ENCODE measurements at places on chromosomes 16 and 17.

DNA sequence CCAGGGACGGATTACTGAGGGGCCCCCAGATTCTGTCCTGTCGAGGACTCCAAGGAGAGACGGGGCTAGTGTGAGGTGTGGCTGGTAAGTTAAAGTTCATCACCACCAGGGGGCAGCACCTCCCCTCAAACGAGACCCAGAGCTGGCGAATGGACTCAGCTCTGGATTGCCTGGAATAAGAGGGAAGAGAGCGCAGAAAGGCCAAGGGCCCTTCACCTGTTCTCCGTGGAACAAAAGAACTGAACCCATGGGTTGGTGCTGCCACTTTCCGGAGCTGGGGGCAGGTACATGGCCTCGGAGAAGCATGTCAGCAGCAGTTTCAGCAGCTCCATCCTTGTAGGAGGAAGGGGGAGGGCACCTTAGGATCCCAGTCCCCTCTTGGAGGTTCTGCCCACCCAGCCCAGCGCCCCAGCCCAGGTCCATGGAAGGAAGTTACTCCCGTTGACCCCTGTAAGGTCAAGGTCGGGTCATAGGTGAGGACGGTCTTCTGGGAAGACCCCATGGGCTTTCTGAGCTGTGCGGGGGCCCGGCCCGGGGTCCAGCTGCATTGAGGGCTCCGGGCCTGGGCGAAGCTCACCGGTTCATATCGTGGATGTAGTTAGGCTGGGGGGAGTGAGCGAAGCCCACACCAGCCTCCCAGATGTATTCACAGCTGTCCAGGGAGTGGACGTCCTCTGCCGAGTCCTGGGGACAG lies 10.8 kb downstream of the HID1 start:
- DNase-seq, result peak; percentile 81

GRCh38 chr17:21041741-21042457 lies 912 bp downstream of the USP22 start:
- peak; percentile 52 for DNase-seq

- no peak for DNase-seq
Measured at GRCh38 chr16:88593489-88593888, 23.3 kb downstream of the ZC3H18 start.

- DNase-seq, result no peak
Measured at GRCh38 chr16:89993971-89994370, 25.3 kb downstream of the DBNDD1 start.

- DNase-seq, result no peak
Measured at GRCh38 chr16:66147291-66147690, 219.2 kb upstream of the CDH5 start.

DNA sequence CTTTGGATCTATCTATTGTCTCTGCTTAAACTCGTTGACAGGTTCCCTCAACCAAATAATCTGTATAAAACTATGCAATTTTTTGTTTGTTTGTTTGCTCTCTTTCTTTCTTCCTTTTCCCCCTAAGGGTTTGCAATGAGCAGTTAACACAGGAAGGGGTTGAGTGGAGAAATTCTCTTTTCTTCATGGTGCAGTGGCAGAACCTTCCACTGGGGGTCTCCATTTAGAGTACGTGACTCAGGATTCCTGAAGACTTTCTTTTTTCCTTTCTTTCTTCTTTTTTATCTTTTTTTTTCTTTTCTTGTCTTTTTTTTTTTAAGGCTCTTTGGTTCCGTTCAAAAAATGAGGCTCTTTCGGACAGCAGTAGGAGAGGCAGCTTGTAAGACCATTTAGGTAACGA lies 19.5 kb upstream of the RBFOX1 start:
- no peak for DNase-seq

DNA sequence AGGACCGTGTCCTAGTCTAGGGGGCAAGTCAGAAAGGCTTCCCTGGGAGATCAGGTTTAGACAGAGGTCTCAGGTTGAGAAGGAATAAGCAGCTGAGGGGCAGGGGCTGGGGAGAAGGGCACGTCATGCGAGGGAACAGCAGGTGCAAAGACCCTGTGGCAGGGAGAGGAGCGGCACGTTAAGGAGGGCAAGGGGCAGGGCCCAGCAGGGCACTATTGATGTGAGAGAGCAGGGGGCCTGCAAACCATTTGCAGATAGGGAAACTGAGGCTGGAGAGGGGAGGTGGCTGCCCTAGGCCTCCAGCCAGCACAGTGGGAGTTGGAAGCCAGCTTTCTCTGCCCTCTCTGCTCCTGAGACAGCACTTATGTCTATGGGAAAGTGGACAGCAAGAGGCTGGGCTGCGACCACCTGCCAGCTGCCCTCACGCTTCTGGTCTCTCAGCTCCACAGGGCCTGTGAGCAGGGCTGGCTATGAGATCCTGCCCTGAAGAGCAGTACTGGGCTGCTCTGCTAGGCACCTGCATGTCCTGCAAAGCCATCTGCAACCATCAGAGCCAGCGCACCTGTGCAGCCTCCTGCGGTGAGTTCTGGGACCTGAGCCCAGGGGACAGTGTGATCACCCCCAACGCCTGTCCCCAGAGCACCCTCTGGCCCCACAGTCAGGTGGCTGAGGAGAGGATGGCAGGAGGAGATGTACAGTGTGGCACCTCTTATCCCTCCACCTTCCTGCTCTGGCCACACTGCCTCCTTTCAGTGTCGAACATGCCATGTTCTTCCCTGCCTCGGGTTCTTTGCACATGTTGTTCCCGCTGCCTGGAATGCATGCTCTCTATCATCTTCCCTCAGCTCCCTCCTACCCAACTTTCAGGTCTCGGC lies 61.5 kb downstream of the USP22 start:
- DNase-seq, result no peak

DNA sequence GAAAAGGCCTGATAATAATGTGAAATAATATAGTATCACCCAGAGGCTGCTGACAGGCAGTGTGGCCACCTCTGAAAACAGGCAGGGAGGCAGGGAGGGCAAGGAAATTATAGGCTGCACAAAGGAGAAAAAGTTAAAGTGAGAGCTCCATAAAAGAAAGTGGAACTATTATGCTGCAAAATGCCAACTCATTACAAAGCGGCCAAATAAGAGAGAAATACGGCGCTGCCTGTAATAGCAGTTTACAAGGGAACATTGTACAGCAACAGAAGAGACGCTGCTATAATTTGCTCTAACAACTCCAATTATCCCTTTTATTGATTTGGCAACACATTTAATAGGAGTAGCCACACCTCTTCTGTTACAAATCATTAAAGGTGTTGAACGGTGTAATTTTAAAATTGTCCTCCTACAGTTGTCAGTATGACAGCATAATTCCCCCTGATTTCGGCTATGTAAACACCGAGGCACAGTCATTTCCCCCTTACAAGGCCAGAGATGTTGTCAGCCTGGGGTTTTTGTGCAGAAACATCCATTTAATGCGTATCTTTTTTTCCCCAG lies 120.3 kb downstream of the MRM1 start:
- DNase-seq, result peak; percentile 25

GRCh38 chr16:79593074-79593531 lies 7.4 kb downstream of the MAF start:
- no peak for DNase-seq

- DNase-seq, result no peak
Measured at GRCh38 chr17:48513097-48513496, 17.7 kb downstream of the HOXB1 start.

- DNase-seq, result peak; percentile 65
Measured at GRCh38 chr17:43694081-43694870, 32.6 kb upstream of the MEOX1 start.

DNA sequence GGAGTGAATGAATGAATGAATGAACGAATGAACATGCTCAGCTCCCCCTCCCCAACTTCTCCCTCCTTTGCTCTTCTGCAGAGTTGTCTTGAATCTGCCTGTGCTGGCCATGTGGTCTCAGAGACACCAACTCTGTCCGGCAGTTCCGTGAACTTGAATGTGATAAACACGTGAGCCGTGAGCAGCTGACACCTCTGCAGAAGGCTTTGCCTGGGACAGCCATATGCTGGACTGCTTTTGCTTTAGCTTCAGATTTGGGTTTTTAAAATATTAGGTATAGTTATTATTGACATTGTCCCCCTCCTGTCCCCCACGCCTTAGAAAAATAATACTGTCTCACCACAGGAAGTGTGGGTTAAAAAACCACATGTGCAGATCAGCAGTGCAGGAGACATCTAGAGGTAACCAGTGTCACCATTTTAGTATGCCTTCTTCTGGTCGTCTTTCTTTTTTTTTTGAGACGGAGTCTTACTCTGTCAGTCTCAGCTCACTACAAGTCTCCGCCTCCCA lies 83.8 kb downstream of the ABCC1 start:
- DNase-seq, result no peak

DNA sequence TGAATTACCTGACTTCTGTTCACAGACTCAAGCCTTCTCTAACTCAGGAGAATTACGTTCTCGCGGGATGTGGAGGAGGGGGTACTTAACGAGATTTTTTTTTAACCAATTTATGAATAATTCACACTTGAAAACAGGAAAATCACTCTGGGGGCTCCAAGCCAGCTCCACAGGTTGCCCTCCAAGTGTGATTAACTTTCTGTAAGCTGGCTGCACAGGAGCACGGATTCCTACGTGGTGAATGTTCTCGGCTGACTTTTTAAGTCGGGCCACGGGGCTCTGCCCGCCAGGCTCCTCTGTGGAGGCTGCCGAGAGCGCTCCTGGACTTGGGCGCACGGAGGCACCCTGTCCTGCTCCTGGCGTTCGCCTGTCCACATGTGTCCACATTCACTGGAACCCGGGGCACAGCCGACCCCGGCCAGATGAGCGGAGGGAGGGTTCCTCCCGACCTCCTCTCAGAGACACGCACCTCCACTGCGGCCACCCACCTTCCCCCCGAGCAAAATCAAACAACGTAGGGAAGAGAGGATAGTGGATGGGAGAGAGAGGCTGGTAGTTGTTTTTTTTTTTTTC lies 147.1 kb upstream of the CHMP6 start:
- DNase-seq, result no peak

GRCh38 chr16:88922114-88922825 lies 54.7 kb downstream of the CBFA2T3 start:
- DNase-seq, result no peak

DNA sequence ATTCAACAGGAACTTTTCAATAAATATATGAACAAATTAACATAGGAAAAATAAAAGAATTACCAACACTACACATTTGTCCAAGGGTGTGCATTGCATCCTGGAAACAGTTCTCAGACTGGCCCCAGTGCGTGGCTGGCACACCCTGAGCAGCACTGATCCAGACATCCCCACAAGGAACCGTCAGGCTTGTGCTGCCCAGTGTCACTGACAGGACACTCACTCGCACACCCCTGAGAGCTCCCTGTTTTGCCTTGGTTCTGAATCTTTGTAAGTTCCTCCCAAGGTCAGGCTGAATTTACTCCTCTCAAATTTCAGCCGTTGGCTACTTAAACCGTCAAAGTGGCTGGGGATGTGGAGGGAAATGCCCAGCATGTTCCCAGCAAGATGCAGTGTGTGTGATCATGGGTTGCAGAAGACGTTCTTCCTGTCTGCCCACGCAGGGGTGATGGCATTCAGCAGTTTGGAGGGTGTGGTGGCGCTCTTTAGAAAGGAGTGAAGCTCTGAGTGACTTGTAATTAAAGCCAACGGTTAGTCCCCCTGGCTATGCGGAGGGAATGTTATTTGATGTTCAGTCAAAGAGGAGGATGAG lies 1.7 kb downstream of the MT2A start:
- DNase-seq, result peak; percentile 69

DNA sequence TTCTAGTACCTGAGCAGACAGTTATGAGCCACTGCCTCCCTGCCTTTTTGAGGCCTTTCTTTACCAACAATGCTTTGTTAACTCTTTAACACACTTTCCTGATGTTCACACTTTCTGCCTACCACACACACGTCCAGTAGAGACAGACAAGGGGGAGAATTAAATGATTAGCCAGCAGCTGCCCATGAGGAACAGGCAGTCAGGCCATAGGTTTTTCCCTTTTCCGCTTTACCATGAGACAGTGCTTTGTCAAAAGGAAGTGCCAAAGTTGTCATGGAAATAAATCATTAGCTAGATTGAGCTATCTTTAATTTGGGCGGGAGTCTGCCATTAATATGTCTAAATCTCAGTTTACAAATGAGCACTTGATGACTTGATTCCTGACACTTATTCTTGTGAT lies 102.1 kb downstream of the PITPNC1 start:
- no peak for DNase-seq

DNA sequence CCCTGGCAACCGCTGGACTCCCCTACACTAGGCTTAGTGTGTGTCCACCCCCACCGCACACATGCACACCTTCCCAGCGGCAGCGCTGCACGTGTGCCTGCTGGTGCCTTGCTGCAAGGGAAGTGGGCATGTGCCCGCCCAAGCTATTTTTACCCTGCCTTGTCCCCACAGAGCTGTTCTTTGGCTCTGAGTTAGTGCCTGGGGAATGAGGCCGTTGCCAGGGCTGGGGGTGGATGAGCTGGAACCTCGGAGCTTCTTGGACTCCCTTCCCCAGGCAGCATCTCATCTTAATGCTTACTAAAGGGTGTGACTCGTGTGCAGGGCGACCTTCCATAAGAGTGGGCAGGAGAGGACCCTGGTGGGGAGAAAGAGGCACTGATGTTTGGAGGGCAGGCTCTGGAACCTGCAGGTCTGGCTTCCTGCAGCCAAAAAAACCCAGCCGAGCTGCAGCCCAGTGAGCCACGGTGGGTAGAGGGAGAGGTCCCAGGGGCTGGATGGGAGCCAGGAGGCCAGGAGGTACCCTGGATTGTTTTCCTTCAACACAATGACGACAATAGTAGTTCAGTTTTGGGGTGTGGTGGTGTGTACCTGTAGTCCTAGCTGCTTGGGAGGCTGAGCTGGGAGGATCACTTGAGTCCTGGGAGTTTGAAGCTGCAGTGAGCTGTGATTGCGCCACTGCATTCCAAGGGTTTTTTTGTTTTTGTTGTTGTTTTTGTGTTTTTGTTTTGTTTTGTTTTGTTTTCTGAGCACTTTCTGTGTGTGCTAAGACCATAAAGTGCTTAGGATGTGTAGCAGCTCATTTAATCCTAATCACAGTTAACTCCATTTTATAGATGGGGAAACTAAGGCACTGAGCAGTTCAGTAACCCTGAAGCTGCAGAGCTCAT lies 119.1 kb downstream of the RAB11FIP4 start:
- DNase-seq, result no peak

DNA sequence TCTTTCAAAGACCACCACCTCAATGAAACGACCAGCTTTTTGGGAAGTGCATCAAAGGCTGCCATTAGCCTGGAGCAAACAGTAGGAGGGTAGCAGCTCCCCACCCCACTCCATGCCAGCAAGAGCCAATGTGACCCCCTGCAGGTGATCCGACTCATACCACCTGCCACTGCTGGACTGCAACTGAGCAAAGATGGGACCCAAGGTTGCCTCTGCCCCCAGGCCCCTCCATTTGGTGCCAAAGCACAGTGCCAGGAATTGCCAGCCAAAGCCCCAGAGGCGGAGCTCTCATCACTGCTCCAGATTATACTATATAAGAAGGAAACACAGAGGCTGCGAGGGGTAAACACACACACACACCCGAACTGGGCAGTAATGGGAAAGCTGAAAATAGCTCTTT lies 8.3 kb downstream of the PITPNM3 start:
- DNase-seq, result no peak

DNA sequence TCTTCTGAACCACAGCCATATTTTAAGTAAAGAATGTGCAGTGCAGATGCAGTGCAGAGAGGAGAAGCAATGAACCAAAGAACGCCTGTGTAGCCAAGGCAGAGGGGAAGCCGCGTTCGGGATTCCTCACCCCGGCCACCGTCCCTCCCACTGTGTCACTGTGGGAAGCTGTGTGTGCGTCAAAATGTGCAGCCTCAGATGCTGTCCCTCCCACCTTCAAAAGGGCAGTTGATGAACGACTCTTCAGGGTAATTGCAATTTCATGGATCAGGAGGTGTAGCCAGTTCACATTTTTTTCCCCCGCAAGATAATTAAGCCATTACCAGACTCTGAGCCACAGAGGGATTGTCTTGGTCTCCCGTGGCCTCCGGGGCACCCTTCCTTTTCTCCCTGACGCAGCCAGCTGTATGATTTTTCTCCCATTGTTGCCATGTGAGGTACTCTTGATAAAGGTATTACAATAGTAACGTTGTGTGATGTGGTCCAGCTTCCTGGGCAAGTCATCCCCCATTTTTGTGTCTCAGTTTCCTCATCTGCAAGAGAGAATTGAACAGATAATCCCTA lies 190.0 kb downstream of the FOXL1 start:
- no peak for DNase-seq

All from stimulated activated CD4-positive, alpha-beta T cell treated with anti-CD3 and anti-CD28 coated beads, Interleukin-15, amount 100 ng/mL, for 48 hours (primary cell).